B cell (primary cell): ENCODE measurements at places on chromosomes 2 and 18. TPM values are rescaled to one million over a fixed set of nuclear protein-coding genes. Genes with fewer than 3 reads are reported as not detected.
A peak's percentile ranks its signal among the peaks of the same experiment; 100 is the strongest.

DNA sequence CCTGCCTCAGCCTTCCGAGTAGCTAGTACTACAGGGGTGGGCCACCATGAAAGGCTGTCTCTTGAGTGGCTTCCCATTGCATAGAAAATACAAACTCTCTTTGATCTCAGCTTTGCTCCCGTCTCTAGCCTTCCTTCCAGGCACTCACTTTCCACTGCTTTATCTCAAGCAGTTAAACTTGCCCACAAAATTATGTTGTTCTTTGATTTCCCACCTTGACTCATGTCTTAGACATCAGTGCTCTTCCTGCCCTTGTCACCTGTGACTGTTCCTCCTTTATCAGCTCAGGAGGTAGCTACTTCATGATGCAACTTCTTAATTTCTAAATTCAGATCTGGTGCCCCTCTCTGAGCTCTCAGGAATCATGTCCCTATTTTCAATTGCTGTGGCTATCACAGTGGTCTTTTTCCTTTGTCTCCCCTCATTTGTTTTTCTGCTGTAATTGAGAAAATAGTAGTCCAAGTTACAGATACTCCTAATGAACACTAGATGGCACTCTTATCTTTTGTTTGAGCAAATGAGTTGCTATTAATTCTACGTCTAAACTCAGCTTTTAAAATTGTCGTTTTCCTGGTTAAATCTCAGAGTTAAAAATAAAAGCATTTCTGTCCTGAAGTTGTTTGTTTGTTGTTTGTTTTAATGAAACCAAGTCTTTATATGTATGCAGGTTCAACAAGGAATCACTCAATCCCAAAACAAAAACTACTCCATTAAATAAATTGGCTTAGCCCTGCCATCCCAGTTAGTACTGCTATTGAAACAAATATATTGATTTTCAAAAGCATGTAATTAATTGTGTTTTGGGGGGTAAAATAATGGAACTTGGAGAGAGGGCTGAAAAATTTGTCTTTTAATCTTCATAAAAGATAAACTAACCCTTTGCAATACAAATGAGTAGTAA, 46.9 kb upstream of the GREB1L start:
- peak; percentile 56 for DNase-seq

- no peak for DNase-seq
Measured at GRCh38 chr2:218332920-218333645, 23.6 kb upstream of the CATIP start.

FEV gene
- not detected in 2 replicates for total RNA-seq

TUBA3D gene
- not detected in 2 replicates for total RNA-seq

DNA sequence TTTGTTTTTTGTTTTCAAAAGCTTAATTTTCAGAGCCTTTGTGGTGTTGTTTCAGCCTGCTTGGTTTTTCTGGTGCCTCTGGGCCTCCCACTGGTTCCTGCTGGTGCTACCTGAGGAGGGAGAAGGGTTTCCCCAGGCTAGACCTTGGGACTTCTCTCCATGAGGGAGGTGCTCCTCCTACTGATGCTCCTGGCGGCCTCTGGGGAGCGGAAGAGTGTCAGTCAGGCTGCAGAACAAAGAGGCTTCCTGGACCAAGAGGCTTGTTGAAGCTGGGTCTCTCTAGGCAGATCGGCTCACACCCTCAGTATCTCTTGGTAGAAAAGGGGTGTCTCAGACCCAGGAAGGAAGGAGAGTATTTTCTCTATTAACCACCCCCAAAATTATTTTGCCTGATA, 32.2 kb downstream of the RFX8 start:
- no peak for DNase-seq

GRCh38 chr2:150859162-150859561, 371.7 kb upstream of the RND3 start:
- no peak for DNase-seq

ALPI gene
- total RNA-seq: not detected in 2 replicates

CRYBA2 gene
- not detected in 2 replicates for total RNA-seq

DNA sequence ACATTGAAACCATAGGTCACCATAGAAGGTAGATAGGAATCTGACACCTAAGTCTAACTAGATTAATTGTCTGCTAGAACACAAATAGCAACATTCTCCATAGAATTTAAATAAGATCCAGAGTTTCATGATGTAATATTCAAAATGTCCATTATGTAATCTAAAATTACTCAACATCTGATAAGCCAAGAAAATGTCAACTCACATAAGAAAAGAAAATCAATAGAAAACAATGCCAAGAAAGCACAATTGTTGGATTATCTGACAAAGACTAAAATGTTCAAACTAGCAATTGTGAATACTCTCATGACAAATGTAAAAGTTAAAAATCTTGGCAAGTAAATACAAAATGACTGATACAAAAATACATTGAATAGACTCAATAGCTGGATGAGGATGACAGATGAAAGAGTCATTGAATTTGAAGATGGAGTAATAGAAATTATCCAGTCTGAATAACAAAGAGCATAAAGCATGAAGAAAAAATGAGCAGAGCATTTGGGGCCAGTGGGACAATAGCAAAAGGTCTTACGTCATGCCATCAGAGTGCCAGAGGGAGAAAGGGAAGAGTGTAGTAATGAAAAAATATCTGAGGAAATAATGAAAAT, 358.6 kb downstream of the METTL4 start:
- no peak for DNase-seq

DNA sequence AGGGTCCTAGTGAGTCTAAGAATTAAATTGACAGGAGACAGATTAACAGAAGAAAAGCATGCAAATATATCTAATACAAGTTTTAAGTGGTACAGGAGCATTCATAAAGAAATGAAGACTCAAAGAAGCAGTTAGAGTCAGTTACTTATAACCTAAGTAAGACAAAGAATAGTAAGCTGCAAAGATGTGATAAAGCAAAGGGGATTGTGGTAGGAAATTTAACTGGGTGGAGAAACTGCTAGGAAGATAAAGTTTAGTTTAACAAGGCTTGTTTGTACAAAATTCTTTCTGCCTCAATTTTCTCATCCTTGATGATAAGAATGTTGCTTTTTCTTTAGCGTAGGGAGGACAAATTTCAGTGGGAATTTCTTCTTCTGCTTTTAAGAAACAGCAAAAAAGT, 35.5 kb upstream of the ST6GAL2 start:
- DNase-seq: no peak

- no peak for DNase-seq
Measured at GRCh38 chr18:32468147-32468845, 2.4 kb downstream of the GAREM1 start.

GRCh38 chr18:32549248-32550110, 78.8 kb upstream of the GAREM1 start:
- peak; percentile 36 for DNase-seq

DNA sequence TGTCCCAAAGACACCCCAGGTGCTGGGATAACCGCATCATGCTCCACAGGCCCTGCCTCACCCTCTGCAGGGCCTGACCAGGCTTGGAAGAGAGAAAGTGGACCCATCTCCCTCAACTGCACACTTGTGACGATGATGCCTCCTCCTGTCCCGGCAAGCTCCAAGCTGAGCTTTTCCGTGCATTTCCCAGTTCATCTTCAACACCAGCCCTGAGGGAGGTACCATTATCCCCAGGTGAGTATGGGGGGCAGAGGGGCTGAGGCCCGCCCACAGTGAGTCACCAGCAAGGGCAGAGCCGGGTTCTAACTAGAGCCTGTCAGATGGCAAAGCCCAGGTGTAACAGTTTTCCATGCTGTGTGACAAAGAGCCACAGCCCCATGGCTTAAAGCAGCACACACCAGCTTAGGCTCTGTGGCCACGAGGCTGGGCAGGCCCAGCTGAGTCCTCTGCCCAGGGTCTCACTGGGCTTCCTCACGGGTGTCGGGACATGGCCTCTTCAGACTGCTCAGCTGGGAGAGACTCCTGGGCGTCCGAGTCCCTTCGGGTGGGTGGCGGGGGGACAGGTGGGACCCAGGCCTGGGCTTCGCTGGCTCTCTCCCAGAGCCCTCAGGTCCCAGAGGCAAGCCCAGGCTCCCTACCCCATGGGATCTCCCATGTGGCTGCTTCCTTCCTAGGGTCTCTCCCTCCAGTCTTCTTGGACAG, 108.4 kb upstream of the OTOS start:
- DNase-seq: no peak

DNA sequence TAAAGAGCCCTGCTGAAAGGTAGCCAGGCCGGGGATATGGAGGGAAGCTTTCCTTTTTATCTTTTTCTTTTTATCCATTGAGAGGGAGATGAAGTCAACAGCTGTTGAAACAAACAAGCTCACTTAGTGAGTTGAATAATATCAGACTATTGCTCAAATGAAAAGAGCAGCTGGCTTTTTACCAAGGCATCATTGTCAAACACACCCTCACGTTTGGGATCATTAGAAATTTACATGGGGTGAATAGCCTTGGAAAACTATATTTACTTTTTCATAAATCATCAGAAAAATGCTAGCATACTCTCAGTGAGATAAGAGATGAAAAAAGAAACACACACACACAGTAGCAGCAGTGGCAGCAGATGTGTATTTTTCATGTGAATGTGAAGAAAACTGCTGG, 71.5 kb upstream of the HNMT start:
- DNase-seq: no peak

GRCh38 chr18:58038063-58038462, 6.0 kb upstream of the NEDD4L start:
- peak; percentile 40 for DNase-seq

TSPYL6 gene
- not detected in 2 replicates for total RNA-seq

GRCh38 chr2:10449838-10450691, 1.9 kb upstream of the ODC1 start:
- DNase-seq: no peak

CROCC2 gene
- total RNA-seq: not detected in 2 replicates

- peak; percentile 12 for DNase-seq
Measured at GRCh38 chr2:164620873-164621763, at the start of gene GRB14. Gene GRB14, minus strand, starts transcription at chr2:164621482. Its CDS starts 173 bp downstream, at chr2:164621309.

DNA sequence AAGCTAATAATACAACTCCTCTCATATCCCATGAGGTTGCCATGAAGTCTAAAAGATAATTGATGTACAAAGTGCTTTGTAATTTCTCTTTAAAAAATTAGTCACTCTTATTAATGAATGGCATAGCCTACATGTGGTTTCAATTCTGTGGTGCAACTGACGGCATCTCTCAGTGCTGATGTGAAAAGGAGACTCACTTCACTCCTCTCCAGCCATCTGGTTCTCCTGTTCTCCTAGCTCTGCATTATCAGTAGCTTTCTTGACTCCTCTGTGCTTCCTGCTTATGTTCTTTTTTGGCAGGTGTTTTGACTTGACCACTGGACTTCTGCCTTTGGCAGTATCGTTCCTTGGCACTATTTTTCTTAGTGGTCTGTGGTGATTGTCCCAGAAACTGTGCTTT, 134.9 kb upstream of the ZFP36L2 start:
- DNase-seq: no peak

GRCh38 chr18:80172056-80172455, 63.0 kb downstream of the ADNP2 start:
- DNase-seq: no peak

VWC2L gene
- total RNA-seq: not detected in 2 replicates

EIPR1 gene
- total RNA-seq: 31.2 and 31.8 TPM in 2 replicates
